ENCODE measurements at places on chromosomes 7 and 10.

DNA sequence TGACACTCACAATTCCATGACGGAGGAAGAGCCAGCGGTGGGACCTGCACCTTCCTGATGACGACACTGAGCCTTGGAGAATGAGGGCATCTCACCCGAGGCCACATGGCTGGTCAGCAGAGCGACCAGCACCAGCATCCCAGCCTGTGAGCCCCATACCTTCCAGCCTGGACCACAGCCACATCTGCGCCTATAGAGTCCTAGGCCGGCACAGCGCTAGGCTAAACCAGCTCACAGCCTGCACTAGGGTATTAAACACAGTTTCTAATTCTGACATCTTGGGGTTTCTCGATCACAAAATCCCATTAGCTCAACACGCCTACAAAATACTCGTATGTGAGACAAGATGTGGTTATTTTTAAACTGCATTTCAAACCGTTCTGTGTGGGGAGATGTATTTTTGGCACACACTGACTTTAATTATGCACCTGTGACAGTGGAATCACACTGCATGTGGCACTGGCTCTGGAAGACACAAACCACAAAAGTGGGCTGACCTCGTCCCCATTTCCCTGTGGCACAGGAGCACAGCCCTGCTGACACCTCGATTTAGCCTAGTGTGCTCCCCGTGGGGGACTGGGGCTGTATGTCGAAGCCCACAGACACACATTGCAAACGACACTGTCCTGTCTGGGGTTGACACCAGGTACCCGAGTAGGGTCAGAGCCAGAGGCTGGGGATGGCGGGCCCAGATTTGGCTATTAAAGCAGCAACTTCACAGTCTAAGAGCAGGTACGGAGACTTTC, 32.5 kb downstream of the CPXM2 start:
- no peak for DNase-seq

DNA sequence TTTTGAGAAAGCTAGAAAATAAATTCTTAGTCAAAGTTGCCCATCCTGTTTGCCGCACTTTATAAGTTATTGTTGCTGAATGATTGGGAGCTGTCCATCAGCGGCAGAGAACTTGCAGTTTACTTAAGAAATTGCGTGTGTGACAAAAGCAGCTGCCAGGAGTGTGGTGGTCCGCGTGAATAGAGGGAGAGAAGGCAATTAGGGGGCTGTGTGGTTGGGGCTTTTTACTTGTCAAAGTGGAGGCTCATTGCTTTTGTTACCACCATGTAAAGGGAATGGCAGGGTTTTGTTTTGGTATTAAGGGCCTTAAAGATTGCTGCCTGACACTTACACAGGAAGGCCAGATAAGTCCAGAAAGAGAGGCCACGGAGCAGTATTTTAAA, 177.8 kb downstream of the TCF7L2 start:
- no peak for DNase-seq

DNA sequence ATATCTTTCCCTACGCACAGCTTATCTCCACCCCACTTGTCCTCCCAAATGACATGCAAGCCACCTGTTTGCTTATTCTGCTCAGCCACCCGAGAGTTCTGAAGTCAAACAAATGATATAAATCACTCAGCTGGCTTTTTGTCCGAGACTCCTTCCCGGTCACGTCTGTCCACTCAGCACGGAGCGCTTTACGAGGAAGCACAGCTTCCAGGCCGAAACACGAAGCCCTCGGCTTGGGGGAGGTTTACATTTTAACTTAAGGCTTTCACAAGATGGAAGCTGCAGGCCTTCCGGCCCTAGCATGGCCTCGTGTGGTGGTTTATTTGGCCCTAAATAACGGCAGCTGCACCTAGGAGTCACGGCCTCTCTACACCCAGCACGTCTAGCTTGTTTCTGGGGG, 60.1 kb upstream of the GNA12 start:
- no peak for DNase-seq

DNA sequence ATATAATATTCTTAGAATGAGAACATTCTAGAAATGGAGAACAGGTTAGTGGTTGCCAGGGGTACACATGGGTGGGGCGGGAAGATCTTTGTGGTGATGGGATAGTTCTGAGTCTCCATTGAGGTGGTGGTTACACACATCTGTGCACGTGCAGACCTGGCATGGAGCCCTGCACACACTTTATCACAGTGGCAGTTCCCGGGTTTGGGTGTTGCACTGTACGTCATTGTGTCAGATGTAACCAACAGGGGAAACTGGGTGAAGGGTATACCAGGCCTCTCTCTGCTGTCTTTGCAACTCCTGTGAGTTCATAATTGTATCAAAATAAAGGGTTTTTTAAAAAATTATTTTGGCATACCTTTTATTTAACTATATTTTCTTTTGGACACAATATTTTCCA, 51.1 kb downstream of the LMTK2 start:
- DNase-seq, result no peak

GRCh38 chr10:22854935-22855421, 72.9 kb upstream of the ARMC3 start:
- no peak for DNase-seq

All from NCI-H446 (cell line).